Stimulated activated CD4-positive, alpha-beta T cell treated with anti-CD3 and anti-CD28 coated beads, Interleukin-15, amount 100 ng/mL, for 1 hour (primary cell): ENCODE measurements at places on chromosomes 6 and 20.

DNA sequence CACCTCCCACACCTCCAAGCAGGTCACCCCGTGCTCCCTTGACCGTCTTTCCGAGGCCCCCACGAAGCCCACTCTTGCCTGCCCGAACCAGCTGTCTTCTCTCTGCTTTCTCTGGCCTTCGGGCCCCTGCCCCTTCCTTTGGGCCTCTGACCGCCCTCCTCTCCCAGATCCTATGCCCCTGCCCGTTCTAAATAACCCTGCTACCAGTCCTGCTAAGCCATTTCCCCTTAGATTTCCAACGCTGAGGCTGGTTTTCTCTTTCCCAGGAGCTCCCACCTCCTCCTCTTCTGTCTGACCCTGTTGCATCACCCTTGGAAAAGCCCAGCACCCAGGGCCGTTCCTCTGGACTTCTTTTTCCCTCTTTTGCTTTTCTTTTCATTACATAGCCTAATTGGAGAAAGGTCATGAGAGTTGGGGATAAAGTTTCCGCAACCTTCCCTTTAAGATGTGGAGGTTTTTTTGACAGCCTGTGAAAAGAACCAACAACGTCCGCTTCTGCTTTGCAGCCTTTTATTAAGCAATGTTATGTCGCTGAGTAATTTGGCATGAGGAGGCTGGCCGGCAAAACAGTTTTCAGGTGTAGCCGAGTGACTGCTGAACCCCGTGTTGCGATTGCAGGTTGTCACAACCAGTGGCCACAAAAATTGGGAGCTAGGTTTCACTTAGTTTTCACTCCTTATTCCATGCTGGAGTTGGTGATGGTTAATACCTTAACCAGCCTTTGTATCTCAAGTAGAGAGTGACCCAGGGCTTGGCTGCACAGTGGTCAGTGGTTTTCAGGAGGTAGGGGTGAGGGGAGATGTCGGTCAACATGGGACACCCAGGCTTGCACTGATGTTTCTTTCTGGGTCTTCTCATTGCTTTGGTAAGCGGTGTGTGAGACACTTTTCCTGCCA lies 970 bp downstream of the BLTP3A start:
- DNase-seq: no peak

GRCh38 chr6:44778513-44778912 lies 391.0 kb downstream of the CDC5L start:
- no peak for DNase-seq

- DNase-seq: no peak
Measured at GRCh38 chr6:1131285-1132079, 180.4 kb upstream of the FOXQ1 start.

DNA sequence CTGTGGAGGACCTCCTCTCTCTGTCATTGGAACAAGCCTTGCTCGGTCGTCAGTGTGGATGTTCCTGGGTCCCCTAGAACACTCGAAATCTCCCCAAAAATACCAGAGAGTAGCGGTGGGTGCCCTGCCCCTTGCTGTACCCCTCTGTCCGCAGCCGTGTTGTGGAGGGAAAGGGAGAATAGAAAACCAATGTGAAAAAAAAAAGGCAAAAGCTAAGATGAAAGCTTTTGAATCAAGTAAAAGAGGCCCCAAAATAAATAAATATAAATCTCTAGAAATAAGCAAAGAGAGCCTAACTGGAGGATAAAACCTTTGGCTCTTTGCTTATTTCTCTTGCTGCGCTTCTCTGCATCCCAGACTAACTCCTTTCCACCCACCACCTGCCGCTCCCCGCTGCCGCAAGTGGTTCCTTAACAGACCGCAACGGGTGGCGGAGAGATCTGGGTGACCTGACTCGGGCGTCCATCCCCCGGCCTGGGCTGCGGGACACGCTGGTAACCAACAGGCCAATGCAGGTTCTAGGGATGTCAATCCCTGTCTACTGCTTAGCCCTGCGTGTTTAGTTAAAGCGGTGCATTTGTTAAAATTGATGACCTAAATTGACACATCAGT lies 110.0 kb downstream of the GPX5 start:
- no peak for DNase-seq

- no peak for DNase-seq
Measured at GRCh38 chr6:23656255-23657194, 469.5 kb upstream of the NRSN1 start.

DNA sequence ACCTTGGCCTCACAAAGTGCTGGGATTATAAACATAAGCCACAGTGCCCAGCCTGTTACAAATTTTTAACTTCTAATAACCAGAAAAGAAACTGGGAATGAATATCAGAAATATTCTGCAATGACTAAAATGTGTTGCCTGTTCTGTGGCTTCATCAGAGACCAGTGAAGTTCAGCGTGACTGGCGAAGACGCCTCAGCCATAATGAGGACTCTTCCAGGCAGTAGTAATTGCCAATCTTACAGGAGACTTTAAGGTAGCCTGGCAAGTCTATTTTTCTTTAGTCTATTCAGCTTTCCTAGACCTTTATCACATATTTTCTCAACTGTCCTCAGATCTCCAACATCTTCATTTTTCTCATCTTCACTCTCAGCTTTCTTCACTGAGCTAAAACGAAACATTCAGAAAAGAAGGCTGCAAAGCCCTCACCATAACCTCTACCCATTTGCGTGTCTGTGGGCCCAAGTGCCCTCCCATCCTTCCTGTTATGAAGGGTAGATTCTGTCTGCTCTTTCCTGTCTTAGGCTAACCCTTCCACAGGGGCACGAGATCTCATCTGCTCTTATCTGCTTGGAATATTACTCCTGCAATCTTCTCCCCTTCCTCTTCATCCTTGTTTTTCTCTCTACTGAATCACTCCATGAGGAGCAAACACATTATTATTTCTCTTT lies 42.0 kb upstream of the OLIG3 start:
- DNase-seq: no peak

- no peak for DNase-seq
Measured at GRCh38 chr6:168165373-168165772, 86.4 kb upstream of the FRMD1 start.

DNA sequence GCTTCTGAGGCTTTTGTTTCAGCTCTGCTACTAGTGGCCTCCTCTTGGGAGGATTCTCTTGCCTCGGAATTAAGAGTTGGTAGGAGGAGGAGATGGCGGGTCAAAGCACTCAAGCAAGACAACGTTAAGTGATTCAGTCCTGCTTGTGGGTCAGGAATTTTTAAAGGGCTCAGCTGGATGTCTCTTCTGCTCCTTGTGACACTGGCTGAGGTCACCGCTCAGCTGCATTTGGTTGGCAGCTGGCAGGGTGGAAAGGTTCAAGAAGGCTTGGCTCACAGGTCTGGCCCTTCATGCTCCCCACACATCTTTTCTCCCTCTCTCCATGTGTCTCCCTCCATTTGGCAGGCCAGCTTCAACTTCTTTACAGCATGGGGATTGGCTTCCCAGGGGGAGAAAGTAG lies 641.4 kb downstream of the KIF16B start:
- DNase-seq: no peak

DNA sequence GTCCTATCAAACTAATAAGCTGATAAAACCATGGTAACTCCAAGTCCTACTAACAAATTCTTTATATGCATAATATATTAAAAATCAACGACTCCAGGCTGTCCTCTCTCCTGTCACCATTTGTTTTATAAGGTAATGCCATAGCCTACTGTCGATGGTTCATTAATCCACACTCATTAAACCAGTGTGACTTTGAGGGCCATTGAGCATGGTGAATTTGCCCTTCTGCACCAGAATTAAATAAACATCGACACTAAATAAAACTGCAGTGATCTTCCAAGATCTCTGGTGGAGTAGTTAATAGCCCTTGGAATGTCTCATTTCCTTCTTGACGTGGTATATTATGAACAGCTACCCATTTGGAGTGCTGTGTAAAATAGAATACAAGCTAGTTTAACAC lies 358.5 kb downstream of the CBLN4 start:
- DNase-seq: no peak

DNA sequence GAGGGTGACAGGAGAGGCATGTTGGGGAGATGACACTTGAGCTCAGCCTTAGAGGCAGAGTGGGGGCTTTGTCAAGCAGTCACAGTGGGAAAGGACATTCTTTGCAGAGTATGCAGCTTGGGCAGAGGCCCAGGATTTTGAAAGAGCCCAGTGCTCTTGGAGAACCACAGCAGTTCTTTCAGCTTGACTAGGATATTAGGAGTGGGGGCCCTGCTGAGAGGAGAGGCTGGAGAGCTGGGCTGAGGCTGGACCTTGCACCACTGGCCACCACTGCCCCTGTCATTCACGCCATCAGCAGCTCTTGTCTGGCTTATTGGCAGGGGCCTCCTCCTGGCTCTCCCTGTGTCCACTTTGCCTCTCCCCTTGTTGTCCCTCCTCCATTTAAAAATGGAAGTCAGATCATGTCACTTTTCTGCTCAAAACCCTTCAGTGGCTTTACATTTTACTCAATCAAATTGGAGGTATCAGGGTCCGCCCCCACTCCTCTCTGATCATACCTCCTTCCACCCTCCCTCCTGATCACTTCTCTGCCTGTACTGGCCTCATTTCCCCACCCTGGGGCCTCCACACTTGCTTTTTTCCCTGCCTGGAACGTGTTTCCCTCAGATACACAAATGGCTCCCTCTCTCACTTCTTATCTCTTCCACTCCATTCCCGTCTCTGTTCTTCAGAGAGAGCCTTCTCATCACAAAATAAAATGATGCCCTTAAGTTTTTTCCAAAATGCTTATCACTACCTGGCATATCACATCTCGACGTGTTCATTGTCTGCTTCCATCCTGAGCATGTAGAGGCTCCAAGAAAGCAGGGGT lies 10.5 kb downstream of the MANBAL start:
- DNase-seq: no peak

GRCh38 chr6:140434761-140435160 lies 1060.3 kb upstream of the CITED2 start:
- DNase-seq: no peak

DNA sequence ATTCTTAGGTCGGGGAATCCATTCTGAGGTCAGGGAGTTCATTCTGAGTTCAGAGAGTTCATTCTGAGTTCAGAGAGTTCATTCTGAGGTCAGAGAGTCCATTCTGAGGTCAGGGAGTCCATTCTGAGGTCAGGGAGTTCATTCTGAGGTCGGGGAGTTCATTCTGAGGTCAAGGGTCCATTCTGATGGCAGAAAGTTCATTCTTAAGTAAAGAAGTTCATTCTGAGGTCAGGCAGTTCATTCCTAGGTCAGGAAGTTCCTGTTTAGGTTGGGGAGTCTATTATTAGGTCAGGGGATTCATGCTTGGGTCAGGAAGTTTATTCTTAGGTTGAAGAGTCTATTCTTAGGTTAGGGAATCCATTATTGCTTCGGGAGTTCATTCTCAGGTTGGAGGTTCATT lies 16.5 kb upstream of the NXT1 start:
- no peak for DNase-seq

GRCh38 chr20:59589086-59589684 lies 15.2 kb upstream of the PHACTR3 start:
- DNase-seq: no peak

DNA sequence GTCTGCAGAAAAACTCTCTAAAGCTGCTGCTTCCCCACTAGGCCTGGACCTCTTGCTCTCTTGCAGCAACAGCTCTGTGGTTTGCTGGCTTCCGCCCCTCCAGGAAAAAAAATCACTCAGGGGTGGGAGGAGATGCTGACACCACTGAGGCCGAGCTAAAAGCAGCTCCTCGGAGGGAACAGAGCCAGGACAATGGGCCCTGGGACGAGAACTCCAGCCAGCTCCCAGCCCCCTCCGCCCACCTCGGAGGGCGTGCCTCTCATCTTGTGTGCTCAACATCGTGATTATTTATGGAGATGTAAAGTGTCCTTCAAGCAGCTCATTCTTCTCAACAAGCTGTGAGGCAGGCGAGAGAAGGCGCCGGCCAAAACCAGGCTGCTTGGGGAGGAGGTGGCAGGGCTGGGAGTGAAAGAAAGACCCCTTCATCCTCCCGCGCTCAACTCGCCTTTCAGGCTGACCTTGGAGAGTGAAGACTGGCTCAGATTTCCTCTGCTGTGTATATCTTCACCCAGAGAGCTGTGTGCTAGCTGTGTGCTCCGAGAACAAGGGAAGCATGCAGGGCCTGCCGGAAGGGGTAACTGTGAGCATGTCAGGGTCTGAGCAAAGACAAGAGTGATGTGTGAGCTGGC lies 53.5 kb upstream of the LRFN2 start:
- no peak for DNase-seq

DNA sequence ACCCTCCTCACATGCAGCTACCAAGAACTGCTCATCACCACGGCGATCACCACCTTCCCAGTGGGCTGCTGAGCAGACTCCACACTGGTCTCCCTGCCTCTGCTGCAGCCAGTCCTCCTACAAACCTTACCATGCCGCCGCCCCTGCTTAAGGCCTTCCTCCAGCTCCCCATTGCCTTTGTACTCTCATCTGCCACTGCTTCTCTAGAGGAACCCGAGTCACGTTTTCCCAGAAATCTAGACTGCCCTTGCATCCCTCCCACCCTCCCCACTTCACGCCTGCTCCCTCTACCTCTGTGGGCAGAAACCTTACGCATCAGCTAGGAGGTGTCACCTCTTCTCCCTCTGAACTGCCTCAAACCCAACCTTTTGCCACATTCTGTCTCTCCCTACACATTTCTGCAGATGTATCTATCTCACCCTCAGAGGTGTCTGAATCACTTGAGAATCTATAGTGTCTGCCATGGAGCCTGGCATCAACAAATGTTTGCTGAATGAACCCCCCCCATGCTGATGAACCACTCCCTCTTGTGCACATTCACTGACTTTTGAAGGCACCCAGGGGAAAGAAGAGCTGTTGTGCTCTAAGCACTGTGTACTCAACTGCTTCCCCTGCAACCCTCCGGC lies 4.3 kb downstream of the E2F1 start:
- no peak for DNase-seq

DNA sequence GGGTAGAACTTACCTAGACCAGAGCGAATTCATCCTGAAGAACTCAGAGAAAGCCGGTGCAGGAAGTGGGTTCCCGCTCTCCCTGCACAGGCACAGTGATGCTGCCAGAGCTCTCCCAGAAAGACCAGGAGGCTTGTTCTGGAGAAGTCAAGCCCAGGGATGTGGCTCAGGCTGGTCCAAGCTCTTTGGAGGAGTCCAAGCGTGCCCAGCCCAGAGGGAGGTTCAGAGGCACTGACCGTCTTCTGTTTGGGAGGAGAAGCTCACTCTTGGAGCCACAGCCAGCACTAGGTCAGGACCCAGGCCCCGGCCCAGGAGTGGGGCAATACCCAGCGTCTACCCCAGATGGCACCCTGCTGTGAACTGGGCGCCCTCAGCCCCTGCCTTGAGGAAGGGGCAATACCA lies 1.5 kb upstream of the PMEPA1 start:
- no peak for DNase-seq

- DNase-seq: no peak
Measured at GRCh38 chr20:62935204-62935967, 2.6 kb upstream of the GID8 start.

DNA sequence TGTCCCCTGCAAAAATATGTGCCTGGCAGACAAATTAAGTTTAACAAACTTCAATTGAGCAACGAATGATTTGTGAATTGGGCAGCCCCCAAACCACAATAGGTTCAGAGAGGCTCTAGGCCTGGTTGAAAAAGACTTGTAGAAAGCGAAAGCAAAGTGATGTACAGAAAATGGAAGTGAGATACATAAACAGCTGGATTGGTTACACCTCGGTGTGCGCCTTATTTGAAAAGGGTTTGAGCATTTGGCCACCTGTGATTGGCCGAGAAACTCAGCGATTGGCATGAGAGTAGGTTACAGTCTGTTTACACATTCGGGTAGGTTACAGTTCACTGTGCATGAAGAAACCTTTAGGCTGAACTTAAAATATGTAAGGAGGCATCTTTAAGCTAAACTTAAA lies 136.9 kb downstream of the CD83 start:
- DNase-seq: no peak

GRCh38 chr20:53608071-53608455 lies 14.4 kb upstream of the ZNF217 start:
- DNase-seq: no peak
